ENCODE measurements at places on chromosomes 3 and 15. TPM values are rescaled to one million over a fixed set of nuclear protein-coding genes. Genes with fewer than 3 reads are reported as not detected.

HTR3C gene
- total RNA-seq: not detected

- DNase-seq: no peak
Observed at GRCh38 chr3:176505878-176506621, 691.2 kb downstream of the TBL1XR1 start.

GRCh38 chr3:72150634-72151412, 365.9 kb upstream of the PROK2 start:
- DNase-seq: no peak

- no peak for DNase-seq
Observed at GRCh38 chr3:40574661-40575060, 49.9 kb downstream of the ZNF621 start.

All from activated CD4-positive, alpha-beta T cell treated with anti-CD3 and anti-CD28 coated beads, Interleukin-2, amount 10 ng/mL, durations not matched to agents 24 days and 14 days (primary cell).